ENCODE measurements at places on chromosomes 6 and 20. TPM values are rescaled to one million over a fixed set of nuclear protein-coding genes. Genes with fewer than 3 reads are reported as not detected.

NRN1 gene
- total RNA-seq, result 6.4 TPM

DNA sequence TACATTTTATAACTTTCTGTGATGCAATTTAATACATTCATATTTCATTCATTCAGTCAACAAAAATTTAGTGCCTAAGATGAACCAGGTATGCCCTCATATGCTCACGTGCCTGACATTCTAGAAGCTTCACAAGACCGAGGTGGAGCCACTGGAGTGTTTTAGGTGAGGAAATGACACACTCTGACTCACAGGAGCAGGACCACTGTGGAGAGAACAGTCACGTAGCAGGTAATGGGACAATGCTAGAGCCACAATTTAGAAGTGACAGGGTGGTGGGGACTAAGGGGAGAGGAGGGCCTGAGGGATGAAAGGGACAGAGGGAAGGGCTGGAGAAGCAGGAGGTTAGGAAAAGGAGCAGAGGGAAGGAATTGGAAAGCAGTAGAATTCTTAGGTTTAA lies 17.6 kb upstream of the HLA-A start:
- no peak for DNase-seq

GRCh38 chr6:75115481-75115880 lies 90.4 kb downstream of the COL12A1 start:
- no peak for DNase-seq

- no peak for DNase-seq
Observed at GRCh38 chr6:129504456-129504855, 205.5 kb downstream of the ARHGAP18 start.
